ENCODE measurements at places on chromosomes 3 and 15.

GRCh38 chr15:89419370-89419984 lies 76.9 kb downstream of the RHCG start:
- DNase-seq = no peak

DNA sequence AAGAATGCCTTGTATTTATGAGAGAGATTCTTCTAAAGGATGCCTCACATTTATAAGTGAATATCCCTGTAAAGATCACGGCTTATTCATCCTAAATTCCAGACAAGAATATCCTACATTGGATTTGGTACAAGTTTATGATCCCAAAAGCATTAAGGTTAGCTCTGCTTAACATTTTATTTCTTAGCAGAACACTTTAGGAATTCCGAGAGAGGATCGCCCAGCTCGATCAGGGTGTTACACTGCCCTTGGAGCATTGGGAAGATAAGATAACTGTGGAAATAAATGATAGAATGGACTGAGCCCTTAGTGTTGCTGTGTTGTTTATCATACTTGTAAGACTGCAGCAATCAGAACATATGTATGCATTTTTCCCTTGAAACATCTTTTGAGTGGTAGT lies 223.0 kb upstream of the CDIN1 start:
- no peak for DNase-seq

GRCh38 chr3:102304550-102304949 lies 130.3 kb upstream of the ZPLD1 start:
- DNase-seq = no peak

DNA sequence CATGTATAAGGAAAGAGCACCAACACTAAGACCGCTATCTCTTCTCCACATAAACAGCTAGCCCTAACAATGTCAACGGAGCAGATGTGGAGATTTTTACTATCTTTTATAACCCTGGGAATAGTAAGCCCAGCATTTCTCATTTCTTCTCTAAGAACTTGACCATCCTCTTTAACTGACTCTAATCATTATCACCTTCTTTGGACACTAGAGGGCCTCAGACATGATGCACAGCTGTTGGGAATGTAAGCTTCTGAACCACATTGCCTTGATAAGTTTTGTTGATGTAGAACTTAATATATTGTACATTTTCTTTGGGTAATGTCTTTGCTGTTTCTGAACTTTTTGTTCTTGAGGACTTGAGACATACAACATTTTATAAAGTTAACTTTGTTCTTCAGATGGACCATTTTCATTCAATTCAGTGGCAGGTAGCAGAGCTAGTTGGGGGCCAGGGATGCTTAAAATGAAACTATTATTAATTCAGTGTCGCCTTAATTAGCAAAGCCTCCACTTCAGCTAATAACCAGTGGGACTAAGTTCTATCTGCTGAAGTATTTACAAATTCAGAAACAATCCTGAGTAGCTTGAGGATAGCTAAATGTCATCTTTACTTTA lies 9.6 kb upstream of the TAGLN3 start:
- peak; percentile 63 for DNase-seq

DNA sequence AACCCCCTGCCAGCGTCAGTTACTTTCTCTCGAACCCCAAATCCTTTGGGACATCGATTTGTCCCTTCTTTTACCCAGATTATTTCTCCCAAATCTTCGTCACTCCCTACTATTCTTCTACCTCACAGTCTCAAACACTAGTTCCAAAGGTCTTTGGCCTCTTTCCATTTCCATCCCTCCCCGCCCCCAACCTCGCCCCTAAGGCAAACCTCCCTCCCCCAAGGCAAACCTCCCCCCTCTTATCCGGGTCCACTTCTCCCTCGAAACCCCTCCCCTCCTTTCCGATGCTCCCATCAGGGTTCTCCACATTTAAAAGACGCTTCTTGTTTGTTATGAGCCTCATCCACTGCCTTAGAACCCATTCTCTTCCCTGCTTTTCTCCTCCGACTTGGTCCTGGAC lies 583 bp downstream of the EAF1 start:
- no peak for DNase-seq

Data from NCI-H1694 treated with DMSO at 0.1 percent for 48 hours (cell line).